ENCODE measurements at places on chromosomes 16 and 17.

DNA sequence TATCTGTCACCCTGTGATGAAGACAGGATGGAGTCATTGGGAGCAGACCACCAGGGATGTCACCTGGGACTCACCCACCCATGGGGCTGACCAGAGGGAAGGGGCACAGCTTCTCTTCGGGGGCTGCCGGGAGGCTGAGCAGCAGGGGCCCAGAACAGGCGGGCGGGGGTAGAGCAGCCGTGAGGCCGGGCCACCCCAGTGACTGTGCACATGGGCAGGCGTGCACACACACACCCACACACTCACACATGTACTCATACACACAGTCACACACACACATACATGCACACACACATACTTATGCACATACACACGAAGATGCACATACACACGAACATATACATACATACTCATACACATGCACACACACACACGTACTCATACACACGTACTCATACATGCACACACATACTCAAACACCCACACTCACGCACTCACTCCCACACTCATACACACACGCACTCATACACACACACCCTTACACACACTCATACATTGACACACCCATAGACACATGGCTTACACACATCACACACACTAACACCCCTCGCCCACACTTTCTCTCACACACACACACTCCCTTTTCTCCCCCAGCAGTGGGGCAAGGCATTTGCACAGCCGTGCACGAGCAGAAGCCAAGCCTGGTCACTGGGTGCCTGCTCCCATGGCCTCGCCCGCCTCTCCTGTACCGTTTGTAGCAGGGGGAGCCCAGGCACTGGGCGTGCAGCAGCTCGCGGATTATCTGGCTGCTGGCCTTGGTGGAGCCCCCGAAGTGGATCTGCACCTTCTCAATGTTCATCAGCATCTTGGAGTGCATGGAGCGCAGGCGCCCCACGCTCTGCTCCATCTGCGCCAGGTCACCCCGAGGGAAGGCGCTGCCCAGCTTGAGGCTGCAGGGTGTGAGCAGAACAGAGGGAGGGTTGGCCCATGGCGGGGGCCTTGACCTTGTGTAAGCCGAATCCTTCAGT, 12.4 kb downstream of the UBALD2 start:
- no peak for DNase-seq

DNA sequence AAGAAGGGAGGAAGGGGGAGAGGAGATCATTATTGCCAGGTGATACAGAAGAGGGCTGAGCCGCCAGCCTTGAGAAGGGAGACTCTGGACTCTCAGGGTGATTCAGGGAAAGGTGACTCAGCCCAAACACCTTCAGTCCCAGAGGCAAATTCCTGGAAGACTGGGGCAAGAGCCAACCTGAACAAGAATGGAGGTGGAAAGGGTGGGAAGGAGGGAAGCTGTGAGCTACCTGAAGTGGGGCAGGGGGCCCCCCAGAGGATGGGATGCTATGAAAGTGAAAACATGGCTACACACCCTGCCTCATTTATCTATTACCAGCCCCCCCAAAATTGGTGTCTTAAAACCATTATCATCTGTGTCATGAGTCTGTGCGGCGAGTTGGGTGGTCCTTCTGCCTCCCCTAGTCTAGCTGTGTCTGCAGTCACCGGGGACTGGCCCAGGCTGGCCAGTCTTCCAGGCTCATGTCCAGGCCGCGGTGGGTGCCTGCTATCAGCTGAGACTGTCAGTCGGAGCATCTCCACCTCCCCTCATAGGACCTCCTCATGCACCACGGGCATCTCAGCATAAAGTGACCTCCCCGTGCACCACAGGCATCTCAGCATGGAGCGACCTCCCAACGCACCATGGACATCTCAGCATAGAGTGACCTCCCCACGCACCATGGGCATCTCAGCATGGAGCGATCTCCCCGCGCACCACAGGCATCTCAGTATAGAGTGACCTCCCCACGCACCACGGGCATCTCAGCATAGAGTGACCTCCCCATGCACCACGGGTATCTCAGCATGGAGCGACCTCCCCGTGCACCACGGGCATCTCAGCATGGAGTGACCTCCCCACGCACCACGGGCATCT, 3.2 kb upstream of the SLC47A2 start:
- DNase-seq: no peak

- DNase-seq: no peak
Measured at GRCh38 chr16:983044-984030, 1.8 kb downstream of the SOX8 start.

DNA sequence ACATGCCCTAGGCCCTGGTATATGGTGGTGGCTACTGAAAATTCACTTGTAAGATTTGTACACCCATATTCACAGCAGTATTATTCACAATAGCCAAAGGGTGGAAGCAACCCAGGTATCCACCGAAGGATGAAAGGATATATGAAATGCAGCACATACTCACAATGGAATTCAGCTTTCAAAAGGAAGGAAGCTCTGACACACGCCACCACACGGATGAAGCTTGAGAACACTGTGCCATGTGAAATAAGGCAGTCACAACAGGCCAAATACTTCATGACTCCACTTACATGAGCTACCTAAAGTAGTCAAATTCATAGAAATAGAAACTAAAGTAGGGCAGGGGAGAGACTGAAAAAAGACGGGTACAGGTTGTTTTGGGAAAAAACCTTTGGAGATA, 2.9 kb downstream of the XPO6 start:
- DNase-seq: no peak

DNA sequence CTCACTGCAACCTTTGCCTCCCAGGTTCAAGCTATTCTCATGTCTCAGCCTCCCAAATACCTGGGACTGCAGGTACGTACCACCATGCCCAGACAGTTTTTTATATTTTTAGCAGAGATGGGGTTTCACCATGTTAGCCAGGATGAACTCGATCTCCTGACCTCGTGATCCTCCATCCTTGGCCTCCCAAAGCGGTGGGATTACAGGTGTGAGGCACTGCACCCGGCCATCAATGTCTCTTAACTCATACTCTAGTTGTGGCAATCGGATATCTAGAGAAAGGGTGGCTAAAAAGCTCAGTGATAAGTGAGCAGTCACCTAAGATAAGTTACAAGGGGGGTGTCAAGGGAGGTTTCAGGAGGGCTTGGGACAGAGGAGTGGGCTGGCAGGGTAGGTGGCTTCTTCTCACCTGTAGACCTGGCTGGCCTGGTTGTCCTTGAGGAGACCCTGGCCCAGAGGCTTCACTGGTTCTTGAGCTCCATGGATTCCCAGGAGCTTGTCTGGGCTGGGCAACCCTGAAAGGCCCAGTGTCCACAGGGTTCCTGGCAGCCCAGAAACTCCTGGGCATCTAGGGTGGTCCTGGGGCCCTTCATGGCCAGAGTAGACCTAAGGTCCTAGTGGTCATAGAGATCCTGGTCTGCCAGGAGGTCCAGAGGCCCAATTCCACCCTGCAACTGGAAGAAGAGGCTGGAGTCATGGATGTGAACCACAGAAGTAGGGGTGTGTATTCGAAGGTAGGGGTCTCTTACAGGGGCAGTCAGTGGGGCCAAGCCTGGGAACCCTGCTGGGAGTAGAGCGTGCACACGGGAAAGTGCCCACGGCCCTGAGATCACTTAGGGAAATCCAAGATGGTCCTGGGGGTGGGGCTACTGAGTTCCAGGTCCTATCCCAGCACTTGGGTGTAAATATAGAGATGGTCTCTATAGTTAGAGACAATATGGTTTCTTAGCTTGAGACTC, 12.7 kb upstream of the IGFBP4 start:
- no peak for DNase-seq

- DNase-seq: peak; percentile 28
Measured at GRCh38 chr16:89096768-89097391, 3.2 kb downstream of the ACSF3 start.

- no peak for DNase-seq
Measured at GRCh38 chr16:82628711-82629110, 1.9 kb downstream of the CDH13 start.

DNA sequence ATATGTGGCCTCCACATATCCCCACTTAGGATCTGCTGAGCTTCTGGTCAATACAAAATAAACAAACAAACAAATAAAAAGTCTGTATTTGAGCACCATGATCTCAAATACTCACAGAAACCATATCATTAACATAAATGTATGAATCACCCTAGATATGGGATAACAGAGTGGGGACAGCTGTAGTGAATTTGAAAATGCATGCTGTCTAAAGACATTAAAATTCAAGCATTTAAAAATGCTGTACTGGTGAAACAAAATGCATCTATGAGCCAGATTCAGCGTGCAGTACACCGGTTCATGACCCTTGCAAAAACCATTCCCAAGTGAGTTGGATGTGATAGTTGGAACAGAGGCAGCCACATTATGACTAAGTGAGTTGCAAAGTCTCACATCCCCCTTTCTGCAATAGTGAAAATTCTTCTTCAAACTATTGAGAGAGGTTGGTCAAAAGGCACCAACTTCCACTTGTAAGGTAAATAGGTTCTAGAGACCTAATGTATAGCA, 12.3 kb downstream of the GRIN2A start:
- DNase-seq: no peak

DNA sequence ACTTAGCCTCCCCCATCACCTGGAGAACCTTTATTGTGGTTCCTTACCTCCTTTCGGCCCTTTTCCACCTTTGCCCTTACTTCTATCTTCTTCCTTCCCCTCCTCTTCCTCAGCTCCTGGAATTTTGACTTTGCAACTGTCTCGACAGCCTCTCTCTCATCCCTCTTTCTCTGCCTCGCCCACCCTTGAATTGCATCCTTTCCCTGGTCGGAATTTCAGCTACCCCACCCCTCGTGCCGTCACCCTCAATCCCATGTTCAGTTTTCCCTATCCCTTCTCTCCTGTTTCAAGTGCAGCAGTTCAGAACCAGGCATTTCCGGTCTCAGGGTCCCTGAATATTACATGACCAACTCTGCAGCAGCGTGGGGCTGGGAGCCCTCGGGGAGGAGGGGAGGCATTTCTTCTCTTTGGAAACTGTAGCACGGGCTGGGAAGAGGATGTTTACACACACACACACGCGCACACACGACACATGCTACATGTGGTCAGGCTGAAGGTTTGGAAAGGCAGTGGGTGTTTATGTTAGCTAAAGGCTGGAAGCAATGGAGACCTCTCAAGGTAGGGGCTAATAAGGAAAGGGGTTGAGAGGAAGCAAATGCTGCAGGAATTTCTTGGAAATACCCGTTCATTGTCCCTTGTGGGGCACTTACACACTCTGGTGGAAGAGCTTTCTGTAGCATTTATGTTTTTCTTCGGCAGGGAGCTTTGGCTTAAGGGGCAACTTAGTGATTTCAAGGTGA, 971 bp downstream of the MINK1 start:
- no peak for DNase-seq

GRCh38 chr17:82808921-82809905, 30.6 kb downstream of the ZNF750 start:
- no peak for DNase-seq

DNA sequence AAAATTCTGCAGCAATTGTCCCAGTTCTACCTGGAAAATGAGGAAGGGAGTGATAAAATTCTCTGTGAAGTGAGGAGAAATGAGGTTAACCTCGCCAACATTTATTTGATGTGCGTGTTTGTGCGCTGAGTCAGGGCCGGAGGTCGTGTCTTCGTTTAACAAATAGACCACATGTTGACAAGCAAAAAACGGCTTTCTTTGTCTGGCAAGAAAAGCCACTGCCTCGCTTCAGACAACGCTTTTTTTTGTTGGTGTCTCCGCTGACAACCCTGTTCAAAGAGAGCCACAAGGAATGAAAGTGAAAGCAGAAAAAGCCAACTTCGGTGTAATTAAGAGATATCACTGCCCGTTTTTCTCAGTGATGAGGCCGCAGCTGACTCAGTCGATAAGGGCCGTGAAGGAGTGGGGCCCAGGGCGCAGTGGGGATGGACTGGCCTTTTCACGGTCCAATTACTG, 510.6 kb downstream of the CDH13 start:
- DNase-seq: no peak

GRCh38 chr16:2473999-2474876, 689 bp upstream of the TBC1D24 start:
- no peak for DNase-seq

DNA sequence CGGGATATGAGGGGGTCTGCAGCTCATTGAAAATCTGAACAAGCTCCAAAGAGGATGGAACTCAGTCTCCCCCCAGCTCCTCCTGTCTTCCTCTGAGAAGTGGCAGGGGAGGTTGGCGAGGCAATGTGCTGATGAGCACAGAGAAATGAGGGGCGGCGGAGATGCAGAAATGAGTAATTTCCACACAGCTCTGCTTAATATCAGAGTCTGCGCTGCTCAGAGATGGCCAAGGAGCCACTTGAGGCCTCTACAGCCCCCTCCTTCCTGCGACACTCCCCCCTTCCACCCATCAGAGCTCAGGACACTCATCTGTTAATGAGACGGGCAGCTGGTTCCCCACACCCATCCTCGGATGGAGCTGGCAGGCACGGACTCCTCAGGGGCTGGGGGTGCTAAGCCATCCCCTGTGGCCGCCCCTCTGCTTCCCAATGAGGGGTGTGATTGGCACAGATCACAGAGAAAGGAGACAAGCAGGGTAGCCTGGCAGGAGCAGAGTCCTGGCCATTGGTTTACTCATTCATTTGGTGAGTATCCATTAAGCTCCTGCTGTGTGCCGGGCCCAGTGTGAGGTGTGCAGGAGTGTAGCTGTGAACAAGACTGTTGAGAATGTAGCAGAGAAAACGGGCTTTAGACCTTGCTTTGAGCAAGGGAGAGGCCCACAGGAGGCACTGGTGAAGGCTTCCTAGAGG, 12.7 kb upstream of the CRHR1 start:
- DNase-seq: no peak

GRCh38 chr16:2508722-2509400, 4.9 kb upstream of the ATP6V0C start:
- DNase-seq: no peak

DNA sequence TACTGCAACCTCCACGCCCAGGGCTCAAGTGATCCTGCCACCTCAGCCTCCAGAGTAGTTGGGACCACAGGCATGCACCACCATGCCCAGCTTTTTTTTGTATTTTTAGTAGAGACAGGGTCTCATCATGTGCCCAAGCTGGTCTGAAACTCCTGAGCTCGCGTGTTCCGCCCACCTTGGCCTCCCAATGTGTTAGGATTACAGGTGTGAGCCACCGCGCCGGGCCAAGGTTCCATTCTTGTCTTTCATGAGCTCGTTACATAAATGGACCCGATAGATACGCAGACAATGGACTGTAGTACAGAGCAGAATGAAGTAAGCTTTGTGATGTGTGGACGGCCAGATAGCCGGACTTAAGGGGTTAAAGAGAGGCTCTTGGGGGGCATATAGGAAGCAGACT, 19.3 kb downstream of the UBN1 start:
- no peak for DNase-seq

DNA sequence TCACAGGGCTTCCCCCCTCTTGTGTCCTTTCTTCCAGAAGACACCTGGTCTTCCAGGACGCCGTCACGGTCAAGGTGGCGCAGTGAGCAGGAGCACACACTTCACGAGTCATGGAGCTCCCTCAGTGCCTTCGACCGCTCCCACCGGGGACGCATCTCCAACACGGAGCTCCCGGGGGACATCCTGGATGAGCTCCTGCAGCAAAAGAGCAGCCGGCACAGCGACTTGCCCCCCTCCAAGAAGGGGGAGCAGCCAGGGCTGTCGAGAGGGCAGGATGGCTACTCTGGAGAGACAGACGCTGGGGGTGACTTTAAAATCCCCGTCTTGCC, 199.6 kb downstream of the KATNIP start:
- DNase-seq: no peak
